ENCODE measurements at places on chromosomes 1 and 21. TPM values are rescaled to one million over a fixed set of nuclear protein-coding genes. Genes with fewer than 3 reads are reported as not detected.

The KPRP gene
- 0.57 TPM for total RNA-seq

The PAQR6 gene
- total RNA-seq = 8.6 TPM

The ACP6 gene
- total RNA-seq = 22.0 TPM

The KANK4 gene
- 6.1 TPM for total RNA-seq

The OR2G6 gene
- total RNA-seq = 0.34 TPM

The INSRR gene
- 3.0 TPM for total RNA-seq

The FAM177B gene
- total RNA-seq = 0.51 TPM

The GNAT2 gene
- total RNA-seq = not detected

The GABRD gene
- 0.32 TPM for total RNA-seq

The BTG3 gene
- total RNA-seq = 35.4 TPM

The FYB2 gene
- total RNA-seq = 8.2 TPM

The GUCA2A gene
- not detected for total RNA-seq

The CFAP57 gene
- 0.14 TPM for total RNA-seq

The MPC2 gene
- 78.9 TPM for total RNA-seq

The LENEP gene
- not detected for total RNA-seq

The DCDC2B gene
- total RNA-seq = not detected

The DYNLT5 gene
- total RNA-seq = not detected

The UTS2 gene
- total RNA-seq = not detected

The PLA2G2C gene
- 0.23 TPM for total RNA-seq

The SMCP gene
- not detected for total RNA-seq

The SLAMF8 gene
- total RNA-seq = 1.2 TPM

The FCGR1A gene
- 0.32 TPM for total RNA-seq

The RGS8 gene
- total RNA-seq = 1.5 TPM

The CDC42BPA gene
- 76.9 TPM for total RNA-seq

Data from prostate gland (tissue), 2 donors.